ENCODE measurements at places on chromosomes 3 and 15.

GRCh38 chr15:92100301-92100700, 246.8 kb downstream of the SLCO3A1 start:
- no peak for DNase-seq

DNA sequence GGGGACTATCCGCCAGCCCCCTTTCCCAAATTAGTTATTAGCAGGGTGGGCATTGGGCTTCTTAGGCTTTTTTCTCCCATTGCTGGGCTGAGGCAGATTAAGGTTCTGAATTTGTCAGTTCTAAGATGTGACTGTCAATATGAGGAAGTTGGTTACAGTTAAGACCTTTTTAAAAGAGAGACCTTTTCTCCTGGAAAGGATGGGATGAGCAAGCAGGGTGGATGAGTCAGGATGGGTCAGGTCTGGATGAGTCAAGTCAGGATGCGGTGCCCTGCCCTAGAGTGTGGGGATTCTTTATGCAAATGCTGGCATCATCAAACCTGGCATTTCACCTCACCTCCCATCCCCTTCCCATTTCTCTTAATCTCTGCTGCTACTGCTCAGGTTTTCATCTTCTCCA, 1.9 kb downstream of the AEN start:
- no peak for DNase-seq

DNA sequence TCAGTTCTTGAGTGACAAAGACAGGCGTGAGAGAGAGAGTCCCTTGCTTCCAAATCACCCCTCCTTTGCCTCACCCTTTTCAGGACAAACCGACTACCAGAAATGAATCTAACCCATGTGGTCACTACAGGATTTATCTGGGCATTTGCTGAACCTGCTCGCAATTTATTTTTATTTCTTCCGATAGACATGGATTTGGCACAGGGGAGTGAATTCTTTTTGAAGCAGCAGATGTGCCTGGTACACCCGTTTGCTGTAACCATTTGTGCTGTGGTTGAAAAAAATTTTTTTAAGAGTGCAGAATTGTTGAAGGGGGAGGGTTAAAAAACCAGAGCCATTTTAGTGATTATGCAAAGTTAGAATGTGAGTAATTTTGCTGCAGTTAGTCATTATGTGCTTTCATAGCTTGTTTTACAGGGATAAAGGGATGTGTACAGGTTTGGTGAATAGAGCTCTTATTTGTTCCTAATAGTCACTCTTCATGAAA, 442.0 kb downstream of the LPP start:
- DNase-seq: no peak

- DNase-seq: no peak
Measured at GRCh38 chr3:107370907-107371306, 6.3 kb upstream of the CCDC54 start.

Data from foreskin melanocyte (primary cell).